ENCODE measurements at places on chromosomes 12 and 14.
A peak's percentile ranks its signal among the peaks of the same experiment; 100 is the strongest.

- no peak for DNase-seq
Observed at GRCh38 chr12:87901457-87901856, 127.7 kb downstream of the C12orf50 start.

- DNase-seq = peak; percentile 86
Observed at GRCh38 chr14:76267322-76268046, 108.5 kb upstream of the ESRRB start.

GRCh38 chr14:73311708-73312030, 74.4 kb downstream of the PAPLN start:
- DNase-seq = no peak

DNA sequence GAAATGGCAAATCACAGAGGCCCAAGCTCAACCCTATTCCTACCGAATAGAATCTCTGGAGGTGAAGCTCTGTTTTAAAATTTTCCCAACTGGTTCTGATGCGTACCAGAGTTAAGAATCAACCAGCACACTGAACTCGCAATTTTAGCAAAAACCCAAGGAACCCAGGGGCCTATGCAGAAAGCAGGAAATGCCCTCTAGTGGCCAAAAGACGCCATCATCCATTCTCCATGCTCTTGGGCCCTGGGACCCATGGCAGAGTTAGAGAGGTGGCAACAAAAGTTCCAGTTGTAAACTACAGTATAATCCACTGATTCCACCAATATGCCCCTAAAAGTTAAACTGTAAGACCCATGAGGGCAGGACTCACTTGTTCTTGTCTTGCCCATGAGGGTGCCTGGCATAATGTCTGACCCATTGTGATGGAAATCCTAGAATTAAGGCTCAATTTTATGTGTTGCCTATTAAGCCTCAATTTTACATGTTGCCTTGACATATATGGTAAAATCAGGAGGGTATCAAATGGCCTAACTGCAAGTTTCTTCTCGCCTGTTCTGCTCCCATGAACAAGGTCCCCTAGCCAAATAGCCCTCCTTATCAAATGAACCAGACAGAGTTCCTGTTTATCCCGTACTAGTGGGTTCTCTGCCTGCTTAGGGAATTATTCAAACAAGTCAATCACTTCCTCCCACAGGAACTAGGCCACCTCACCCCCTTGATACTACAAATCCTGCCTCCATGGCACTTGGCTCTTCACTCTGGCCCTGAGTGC, 137.5 kb upstream of the CPM start:
- DNase-seq = no peak

DNA sequence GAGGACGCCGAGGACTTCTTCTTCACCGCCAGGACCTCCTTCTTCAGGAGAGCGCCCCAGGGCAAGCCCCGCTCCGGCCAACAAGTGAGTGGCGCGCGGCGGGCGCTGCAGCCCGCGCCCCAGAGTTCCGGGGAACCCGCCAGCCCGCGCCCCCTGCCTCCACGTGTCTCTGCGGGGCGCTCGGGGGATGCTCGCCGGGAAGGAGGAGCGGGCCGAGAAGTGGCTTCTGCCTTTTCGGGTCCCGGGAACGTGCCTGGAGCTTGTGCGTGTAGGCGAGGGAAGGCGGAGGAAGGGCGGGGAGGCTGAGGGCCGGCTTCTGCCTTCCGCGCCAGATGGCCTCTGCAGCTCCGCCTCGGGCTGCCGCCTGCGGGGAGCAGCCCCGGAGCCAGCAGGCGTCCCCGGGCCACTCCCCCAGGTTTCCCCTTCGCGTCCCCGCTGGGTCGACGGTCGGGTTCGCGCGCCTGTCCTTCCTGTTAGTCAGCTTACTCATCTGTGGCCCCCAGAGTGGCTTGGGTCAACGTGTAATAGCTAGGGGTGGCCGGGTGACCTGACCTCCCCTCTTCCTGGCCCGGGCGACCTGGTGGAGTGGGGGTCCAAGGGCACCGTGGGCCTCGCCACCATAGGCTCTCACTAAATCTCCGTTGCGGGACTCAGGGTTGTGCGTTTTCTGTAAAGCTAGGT, 505 bp downstream of the RASSF3 start:
- no peak for DNase-seq
